SK-N-SH (cell line): ENCODE measurements at places on chromosomes 3 and 15. TPM values are rescaled to one million over a fixed set of nuclear protein-coding genes. Genes with fewer than 3 reads are reported as not detected.

The CYP1A2 gene
- polyA plus RNA-seq: not detected in 2 replicates

- no peak for DNase-seq
Observed at GRCh38 chr3:45103753-45104714, 42.1 kb downstream of the CDCP1 start.

DNA sequence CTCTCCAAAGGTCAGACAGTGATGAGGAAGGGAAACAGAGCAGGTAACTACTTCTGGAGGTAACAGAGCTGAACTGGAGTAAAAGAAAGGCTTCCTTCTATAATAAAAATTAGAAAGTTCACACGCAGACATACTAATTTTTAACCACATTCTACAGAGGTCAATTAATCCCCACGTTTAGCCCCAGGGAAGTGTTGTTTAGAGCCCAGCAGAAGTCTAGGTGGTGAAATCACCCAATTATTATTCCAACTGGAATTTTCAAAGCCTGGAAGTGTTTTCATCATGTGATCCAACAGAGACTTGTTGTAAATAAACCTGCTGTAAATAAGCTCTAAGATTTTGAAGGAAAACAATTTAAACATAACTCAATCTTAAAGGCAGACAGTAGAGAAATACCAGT is 6.8 kb downstream of the ALDH1A2 start:
- no peak for DNase-seq

- DNase-seq: no peak
Observed at GRCh38 chr15:36053746-36054145, 507.8 kb upstream of the DPH6 start.

The CPA3 gene
- polyA plus RNA-seq: 0.06 TPM in 1 of 2 replicates, not detected in the other

DNA sequence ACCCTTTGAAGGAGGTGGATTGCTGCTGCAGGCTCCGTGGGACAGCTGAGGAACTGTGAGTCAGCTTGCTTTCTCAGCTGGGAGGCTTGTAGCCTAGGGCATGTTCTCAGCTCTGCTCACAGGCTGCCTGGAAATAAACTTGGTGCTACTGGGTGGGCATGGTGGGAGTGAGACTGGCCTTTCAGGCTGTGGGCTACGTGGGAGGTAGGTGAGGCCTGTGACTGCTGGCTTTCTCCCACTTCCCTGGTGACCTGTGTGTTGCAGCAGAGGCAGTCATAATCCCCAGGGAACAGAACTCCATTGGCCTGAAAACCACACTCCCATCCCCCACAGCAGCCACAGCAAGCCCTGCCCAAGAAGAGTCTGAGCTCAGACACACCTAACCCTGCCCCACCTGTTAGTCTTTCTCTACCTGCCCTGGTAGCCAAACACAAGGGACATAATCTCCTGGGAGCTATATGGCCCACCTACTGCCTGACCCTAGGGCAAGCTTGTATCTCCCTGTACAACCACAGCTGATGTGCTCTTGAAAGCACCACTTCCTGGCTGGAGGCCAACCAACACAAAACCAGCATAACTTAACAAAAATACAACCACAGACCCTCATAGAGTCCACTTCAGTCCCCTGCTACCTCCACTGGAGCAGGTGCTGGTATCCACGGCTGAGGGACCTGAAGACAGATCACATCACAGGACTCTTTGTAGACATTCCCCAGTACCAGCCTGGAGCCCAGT is 236.5 kb downstream of the SQOR start:
- DNase-seq: no peak

DNA sequence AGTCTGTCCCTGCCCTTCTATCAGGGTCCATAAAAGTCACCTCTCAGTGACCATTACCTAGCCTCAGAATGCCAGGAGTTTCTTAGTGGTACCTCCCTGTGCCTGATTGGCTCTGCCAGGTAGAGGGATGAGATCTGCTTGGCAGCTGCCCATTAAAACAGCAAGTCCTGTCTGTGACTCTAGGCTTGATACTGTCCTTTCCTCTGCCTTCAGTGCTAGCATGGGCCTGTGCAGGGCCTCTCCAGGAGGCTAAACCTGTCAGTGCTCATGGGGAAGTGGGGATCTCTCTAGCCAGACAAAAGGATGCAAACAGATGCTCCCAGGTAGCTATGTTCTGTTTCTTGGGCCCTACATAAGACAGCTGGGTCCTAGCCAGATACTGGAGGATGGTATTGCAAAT is 10.0 kb upstream of the MANF start:
- no peak for DNase-seq

GRCh38 chr3:139434764-139435307 is 41.5 kb downstream of the RBP2 start:
- no peak for DNase-seq
